ENCODE measurements at places on chromosomes 7 and 10. TPM values are rescaled to one million over a fixed set of nuclear protein-coding genes. Genes with fewer than 3 reads are reported as not detected.

The FRA10AC1 gene
- 9.9 TPM for polyA plus RNA-seq

The OR2A42 gene
- polyA plus RNA-seq = 0.15 TPM

The BCCIP gene
- 45.1 TPM for polyA plus RNA-seq

The BAZ1B gene
- 9.2 TPM for polyA plus RNA-seq

The GJD4 gene
- 0.03 TPM for polyA plus RNA-seq

The ASZ1 gene
- polyA plus RNA-seq = not detected

The OR6B1 gene
- polyA plus RNA-seq = not detected

The YWHAG gene
- 19.7 TPM for polyA plus RNA-seq

The CDK13 gene
- polyA plus RNA-seq = 25.1 TPM

DNA sequence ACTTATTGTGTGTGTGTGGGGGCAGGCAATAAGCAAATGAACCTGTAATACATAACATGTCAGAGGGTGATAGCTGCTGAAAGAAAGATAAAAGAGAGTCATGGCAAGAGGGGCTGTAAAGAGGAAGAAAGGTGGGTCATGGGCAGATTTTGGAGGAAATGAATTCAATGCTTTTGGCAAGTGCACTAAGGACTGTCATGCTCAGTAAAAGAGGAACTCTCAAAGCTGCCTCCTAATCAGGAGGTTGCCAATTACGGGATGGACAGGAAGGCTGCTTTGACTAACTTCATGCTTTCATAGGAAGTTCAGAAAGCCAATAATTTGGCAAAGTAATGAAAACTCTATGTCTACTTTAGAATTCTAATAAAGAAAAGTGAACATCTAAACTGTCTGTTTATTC, 401.2 kb downstream of the SH2D4B start:
- DNase-seq = no peak

GRCh38 chr10:20041931-20042330, 225.7 kb downstream of the PLXDC2 start:
- DNase-seq = no peak

GRCh38 chr7:131106681-131107336, 220.9 kb upstream of the MKLN1 start:
- peak; percentile 91 for DNase-seq

DNA sequence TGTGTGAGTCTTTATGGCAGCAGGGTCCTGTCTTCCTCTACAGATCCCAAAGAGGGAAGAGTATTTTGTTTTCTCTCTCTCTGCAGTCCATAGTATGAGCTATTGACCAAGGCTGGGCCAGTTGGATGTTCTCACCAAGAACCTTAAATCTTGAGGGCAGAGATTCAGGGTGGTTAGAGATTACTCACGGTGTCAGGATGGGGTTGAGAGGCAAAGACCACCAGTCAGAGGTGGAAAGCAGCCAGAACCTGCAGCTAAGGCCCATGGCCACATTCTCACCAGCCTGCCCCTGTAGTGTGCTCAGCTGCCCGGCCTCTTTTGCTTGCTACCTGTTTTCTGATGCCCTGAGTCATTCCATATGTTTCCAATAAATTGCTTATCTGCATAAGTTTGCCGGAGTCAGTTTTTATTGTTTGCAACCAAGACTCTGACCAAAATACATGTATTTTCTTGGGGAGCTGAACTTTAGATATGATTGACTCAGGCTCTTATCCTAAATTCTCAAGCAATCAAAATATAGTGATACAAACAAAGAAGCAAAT, 67.0 kb downstream of the MAP3K8 start:
- no peak for DNase-seq

- DNase-seq = no peak
These were observed 1.4 kb upstream of the RTKN2 start for GRCh38 chr10:62270020-62270419.

DNA sequence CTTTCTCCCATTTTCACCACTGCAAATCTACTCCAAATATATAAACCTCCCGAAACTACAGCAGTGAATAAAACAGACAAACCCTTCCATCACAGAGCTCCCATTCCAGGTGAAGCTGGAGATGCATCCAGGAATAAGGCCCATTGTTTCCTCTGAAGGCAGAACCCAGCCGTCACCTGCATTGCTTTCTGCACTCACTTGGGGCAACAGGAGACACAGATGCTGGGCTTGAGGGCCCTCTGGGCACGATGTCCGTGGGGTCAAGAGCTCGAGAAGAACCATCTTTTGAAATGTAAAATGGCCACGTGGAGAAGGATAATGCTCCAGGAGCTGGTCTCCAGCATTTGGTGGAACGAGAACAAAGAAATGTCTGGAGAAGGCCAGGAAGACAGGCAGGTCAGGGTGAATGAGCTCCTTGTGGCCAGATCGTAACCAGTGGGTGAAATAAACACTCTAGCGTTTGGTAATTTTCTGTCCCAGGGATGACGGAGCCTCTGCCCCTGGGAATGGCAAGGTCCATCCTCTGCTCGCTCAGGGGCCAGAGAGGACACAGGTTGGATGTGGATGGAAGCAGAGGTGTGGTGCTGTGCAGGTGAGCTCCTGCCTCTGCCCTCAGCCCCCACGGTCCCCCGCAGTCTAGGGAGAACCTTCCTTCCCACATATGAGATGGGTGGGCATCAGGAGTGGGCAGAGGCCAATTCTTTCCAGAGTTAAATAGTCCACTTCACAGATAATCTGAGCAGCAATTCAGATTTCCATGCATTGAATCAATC, 556.1 kb downstream of the DNAJB6 start:
- peak; percentile 24 for DNase-seq

DNA sequence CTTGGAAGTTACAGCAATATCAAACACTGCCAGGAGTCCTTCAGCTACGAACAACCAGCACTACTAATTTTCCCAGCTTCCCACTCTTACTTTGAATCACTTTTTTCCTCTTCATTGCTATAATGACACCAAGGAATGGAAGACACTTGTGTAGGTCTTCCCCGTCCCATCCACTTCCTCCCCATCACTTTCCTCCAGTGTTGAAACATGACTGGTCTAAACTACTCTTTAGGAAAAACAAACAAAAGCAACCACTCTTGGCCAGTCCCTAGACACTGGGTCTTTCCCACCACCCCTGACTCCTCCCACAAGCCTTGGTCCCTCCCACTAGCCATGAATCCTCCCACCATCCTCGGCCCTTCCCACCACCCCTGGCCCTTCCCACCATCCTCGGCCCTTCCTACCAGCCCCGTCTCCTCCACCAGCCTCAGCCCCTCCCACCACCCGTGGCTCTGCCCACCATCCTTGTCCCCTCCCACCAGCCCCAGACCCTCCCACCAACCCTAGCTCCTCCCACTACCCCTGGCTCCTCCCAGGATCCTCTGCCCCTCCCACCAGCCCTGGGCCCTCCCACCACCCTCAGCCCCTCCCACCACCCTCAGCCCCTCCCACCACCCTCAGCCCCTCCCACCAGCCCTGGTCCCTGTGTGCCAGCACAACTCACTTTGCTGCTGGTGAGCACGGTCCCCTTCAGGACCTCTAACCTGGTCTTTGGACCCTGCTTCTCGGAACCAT, 68.5 kb downstream of the CXCL12 start:
- no peak for DNase-seq

DNA sequence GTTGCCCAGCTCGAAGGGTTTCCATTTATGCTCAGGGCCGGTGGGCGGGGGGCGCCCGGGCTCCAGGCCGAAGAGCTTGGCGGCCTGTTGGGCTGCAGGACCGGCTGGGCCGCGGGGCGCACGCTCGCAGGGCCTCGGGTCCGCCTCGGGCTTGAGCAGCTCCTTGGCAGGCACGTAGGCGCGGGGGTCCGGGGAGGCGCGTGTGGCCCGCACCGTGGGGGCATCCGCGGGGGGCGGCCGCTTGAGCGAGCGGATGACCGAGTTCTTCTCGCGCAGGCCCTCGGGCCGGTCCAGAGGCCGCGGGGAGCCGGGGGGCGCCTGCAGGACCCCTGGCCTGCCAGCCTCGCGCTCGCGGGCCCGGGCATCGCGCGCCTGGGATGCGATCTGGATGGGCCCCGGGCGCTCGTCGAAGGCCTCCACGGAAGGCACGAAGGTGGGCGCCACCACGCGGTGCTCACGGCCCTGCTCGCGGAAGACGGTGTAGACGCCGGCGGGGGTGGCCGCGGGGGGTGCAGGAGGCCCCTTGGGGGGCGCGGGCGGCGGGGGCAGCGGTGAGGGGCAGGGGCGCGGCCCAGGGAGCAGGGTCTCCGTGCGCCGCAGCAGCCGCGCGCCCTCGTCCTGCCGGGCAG, 35.2 kb downstream of the TNRC18 start:
- DNase-seq = no peak

DNA sequence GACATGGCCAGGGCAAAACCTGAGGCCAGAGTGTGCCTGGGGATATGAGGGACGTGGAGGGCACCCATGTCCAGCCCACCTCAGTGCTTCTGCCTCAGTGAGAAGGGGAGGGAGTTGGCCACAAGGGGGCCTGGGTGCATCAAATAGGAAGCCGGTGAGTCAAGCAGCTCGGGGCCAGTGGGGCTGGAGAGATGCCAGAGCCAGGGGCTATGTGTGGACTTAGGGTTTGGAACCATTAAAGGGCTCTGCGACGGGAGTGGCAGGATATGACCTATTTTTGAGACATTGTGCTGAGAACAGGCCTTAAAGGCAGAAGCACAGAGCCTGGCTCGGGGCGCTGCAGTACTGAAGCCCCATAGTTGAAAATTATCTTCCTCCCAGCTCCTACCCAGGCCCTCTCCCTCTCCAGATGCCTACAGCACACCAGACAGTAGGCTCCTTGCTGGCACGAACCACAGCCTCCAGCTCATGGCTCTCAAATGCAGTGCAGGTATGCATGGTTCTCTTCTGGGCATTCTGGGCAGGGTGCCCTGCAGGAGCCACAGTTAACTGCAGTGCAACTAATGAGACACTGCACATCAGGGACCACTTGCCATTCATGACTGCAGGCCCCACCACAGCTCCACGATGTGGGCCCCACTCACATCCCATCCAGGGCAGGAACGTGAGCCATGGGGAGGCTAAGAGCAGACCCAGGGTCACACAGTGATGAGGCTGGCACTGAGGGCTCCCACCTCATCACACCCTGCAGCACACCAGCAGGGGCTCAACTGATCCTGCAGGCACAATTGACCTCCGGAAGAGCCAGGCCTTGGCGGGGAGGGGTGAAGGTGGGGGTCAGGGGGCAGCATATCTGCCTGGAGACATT, 7.2 kb upstream of the PGAM2 start:
- peak; percentile 86 for DNase-seq

DNA sequence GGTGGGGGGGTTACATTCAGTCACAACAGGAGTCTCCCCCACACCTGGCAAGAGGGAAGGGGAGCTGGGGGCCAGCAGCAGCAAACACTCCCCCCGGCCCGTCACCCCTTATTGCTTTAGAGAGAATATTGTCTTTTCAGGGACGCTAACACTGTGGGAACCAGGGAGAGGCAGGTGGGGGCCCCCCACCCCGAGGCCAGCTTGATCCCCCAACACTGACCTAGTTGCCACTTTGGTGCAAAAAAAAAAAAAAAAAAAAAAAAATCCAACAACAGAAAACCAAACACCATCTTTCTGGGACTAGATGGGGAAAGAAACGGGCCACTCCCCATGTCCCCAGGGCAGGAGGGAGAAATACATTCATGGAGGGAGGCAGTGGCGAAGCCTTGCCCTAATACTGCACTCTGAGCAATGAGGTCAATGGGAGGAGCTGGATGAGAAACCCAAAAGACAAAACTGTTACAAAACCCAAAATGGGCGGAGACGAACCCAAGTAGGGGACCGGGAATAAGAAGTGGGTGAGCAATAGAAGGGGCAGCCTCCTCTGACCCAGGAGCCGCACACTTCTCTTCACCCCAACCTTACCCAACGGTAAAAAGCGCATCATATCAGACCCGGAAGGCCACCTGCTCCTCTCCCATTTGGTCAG, 6.5 kb downstream of the GNB2 start:
- DNase-seq = no peak

DNA sequence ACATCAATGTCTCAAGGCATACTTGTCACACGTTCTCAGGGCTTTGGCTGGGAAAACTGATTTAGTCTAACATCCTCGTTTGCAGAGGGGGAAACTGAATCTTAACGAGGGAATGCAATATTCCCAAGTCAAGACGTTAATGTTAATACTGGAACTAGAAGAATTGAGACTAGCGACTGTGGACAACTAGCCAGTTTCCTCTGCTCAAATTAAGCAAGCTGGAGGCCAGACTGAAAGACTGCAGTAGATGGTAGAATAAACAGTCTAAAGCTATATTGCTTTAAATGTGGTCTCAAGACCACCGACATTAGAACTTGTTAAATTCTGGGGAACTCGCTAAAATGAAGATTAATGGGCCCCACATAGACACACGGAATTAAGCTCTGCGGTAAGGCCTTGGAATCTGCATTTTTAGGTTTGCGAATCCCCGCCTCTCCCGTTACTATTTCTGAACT, 639 bp upstream of the TFAM start:
- no peak for DNase-seq

- DNase-seq = no peak
These were observed 1262.0 kb downstream of the TYW1 start for GRCh38 chr7:68258609-68259008.

GRCh38 chr10:2130705-2131305, 393.5 kb upstream of the ADARB2 start:
- no peak for DNase-seq

DNA sequence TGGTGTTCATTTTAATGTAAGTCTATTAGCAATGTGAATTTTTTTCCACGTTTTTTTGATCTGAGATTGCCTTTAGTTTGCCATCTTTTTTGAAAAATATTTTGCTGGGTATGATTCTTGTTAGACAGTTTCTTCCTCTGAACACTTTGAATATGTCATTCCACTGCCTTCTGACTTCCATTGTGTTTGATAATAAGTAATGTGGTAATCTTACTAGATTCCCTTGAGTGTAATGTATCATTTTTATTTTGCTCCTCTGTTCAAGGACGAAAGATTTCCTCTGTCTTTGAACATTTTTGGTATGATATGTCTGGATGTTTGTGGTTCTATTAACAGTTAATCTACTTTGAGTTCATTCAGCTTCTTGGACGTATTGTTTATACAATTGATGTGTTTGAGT, 371.4 kb downstream of the SUGCT start:
- no peak for DNase-seq

GRCh38 chr7:68613897-68614296, 984.4 kb upstream of the AUTS2 start:
- no peak for DNase-seq

DNA sequence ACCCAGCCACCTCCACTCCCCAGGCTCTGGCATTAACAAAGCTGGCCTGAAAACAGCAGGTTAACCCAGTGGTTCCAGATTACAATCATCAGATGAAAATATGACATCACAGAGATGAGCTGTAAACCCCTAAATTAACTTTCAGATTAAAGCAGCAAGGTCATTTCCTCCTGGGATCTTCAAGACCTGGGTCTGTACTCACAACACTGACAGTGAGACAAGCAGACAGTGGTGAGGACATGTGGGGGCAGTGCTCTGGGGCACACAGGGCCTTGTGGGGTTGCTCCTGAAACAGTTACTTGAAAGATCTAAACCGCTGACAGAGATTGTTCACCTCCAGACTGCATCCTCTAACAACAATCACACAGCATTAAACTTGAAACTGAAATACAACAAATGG, 134.1 kb downstream of the ZNF438 start:
- DNase-seq = no peak

DNA sequence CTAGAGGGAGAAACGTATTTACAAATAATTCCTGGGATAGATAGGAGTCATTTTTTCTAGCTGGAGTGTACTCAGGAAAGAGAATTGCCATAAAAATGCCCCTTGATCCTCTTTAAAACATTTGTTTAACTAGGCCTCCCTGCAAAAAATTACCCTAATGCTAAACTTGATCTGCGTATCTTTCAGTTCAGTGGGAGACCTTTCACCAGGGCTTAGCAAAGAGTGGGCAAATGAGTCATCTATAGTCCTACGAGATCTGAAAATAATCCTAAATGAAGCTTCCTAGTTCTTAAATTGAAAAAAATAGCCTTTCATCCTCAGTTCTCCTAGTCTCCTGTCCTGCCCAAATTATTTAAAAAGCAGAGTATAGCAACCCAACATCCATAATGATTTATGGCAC, 198.6 kb upstream of the FRMD4A start:
- DNase-seq = no peak

- DNase-seq = no peak
These were observed 72.2 kb upstream of the EFCAB10 start for GRCh38 chr7:105653441-105654005.
